ENCODE measurements at places on chromosomes 2 and 18.

DNA sequence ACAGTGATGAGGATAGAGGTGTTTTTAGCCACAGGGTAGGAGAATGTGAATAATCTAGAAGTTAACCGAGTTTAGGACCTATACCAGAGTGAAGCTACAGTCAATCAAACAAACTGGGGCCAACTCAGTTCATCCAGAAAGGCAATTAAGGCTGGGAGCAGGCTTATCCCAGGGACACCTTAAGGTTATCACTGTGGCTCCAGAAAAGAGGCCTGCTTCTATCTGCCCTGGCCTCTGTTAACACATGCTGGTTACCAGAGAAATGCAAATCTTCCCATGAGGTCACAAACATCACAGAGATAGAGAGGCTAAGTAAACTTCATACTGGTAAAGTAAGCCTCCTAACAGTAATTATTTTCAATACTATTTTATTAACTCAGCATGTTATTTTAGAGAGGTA, 93.2 kb upstream of the GRB14 start:
- DNase-seq = no peak

GRCh38 chr18:48356909-48357631, 52.1 kb downstream of the ZBTB7C start:
- no peak for DNase-seq

- no peak for DNase-seq
Observed at GRCh38 chr2:24579053-24579803, 88.2 kb downstream of the NCOA1 start.

GRCh38 chr2:15119722-15120175, 441.4 kb downstream of the NBAS start:
- DNase-seq = no peak

GRCh38 chr2:223720367-223720766, 117.0 kb downstream of the AP1S3 start:
- no peak for DNase-seq

DNA sequence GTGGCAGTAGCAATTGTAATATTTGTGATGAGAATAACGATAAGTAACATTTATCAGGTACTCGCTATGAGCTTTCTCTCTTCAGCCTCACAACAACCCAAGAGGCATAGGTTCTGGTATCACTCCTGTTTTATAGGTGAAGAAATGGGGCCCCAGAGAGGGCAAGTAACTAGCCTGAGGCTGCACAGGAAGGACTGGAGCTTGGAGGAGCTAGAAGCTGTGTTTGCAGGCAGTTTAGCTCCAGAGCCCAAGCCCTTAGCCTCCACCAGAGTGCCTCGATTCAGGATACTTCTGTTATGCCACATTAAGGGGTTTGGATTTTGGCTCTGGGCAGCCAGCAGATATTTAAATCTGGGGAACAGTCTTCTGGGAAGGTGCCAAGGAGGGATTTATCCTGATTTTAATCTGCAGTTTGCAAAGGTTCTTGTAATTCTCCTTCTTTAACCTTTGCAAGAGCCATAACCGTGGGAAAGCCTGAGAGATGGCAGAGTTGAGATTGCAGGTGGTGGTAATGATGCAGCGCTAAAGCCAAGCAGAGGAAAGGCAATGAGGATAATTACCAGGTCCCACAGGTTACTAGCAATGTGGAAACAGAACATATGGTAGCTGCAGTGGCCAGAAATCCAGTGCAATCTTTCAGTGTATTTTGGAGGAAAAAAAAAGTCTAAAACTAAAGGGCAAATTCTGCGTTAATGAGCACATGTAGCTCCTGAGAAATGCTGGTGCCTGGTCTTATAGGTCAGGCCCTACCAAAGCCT, 9.1 kb downstream of the MOCOS start:
- no peak for DNase-seq

- no peak for DNase-seq
Observed at GRCh38 chr2:240350006-240350355, 85.5 kb upstream of the GPC1 start.

GRCh38 chr2:236517251-236518031, 52.2 kb upstream of the ACKR3 start:
- DNase-seq = no peak

DNA sequence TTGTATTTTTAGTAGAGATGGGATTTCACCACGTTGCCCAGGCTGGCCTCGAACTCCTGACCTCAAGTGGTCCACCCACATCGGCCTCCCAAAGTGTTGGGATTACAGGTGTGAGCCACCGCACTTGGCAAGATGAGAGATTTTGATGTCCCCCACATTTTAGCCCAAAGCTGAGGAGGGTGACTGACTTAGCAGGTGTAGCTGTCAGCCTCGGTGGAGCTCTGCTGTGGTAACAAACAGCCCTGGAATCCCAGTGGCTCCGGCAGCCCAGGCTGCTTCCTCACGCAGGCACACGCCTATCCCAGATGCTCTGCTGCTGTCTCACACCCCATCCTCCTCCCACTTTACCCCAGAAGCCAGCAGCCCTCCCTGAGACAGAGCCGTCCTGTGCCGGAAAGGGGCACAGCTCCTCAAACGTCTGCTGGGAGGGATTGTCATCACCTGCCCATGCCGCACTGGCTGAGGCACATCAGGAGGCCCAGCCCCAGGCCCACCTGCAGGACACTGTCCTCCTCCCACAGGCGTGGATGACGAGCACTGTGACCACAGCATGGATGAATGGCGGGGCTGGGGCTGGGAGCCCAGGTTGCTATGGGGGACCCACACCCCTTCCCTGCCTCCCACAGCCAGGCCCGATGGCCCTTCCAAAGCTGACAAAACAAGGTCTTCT, 10.6 kb upstream of the BOK start:
- DNase-seq = no peak

DNA sequence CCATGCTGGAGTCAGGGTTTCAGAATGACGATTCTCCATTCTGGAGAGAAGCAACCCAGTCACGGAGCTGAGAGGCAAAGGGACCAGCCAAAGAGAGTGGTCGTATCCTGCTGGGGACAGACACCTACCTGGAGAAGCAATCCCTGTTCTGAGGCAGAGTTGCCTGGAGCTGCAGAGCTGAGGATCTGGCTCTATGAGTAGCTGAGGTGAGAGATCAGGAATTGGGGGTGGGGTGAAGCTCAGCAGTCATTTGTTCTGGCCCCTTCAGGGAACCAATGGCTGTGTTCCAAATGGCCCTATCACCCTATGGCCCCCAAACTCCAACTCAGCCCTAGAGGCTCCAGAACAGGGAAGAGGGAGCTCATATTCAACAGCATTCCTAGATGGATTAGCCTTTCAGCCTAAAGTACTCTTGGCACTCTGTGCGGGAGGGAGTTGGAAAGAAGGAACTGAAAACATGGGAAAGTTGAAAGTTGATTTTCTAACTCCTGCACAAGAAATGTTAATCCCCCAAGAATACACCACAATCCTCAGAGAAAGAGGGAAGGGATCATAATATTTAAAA, 3.3 kb upstream of the ATRAID start:
- no peak for DNase-seq

DNA sequence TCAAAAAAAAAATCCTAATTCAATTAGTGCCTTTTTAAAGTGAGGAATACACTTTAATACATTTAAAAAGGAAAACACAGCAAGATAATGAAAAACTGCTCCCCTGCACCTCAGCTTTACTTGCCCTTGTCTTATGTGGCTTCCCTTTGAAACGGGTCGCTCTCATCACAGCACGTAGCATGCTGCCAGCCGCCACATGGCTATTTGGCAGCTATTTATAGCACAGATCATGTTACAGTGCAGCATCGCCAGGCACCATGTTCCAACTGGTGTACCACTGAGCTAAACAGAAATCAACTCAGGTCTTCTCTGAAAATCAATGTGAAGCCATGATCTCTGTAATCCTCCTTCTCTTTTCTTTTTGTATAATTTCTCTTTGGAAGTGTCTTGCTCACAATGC, 65.1 kb downstream of the TMEM182 start:
- no peak for DNase-seq

GRCh38 chr2:38095996-38096861, 20.3 kb upstream of the CYP1B1 start:
- no peak for DNase-seq

- DNase-seq = no peak
Observed at GRCh38 chr2:20141806-20142205, 83.1 kb downstream of the SDC1 start.
